ENCODE measurements at places on chromosomes 11 and 22. TPM values are rescaled to one million over a fixed set of nuclear protein-coding genes. Genes with fewer than 3 reads are reported as not detected.

The P2RY6 gene
- total RNA-seq, result not detected

The OR52A1 gene
- not detected for total RNA-seq

The AIFM3 gene
- total RNA-seq, result 0.30 TPM

The SGSM1 gene
- total RNA-seq, result not detected

The MRGPRX3 gene
- total RNA-seq, result not detected

The OR5D16 gene
- not detected for total RNA-seq

The HTR3B gene
- total RNA-seq, result not detected

The FGF3 gene
- total RNA-seq, result not detected

The MUC2 gene
- not detected for total RNA-seq

The DEFB131B gene
- not detected for total RNA-seq

The PPP6R3 gene
- total RNA-seq, result 134 TPM

The CALCB gene
- 0.90 TPM for total RNA-seq

The OR2AG1 gene
- not detected for total RNA-seq

The MS4A15 gene
- not detected for total RNA-seq

The C22orf31 gene
- total RNA-seq, result not detected

The LGALS12 gene
- 1.4 TPM for total RNA-seq

The THY1 gene
- total RNA-seq, result 37.3 TPM

The ART1 gene
- total RNA-seq, result not detected

The ANGPTL5 gene
- total RNA-seq, result not detected

The CACNA1I gene
- 0.09 TPM for total RNA-seq

The SART1 gene
- total RNA-seq, result 98.5 TPM

The PEX16 gene
- total RNA-seq, result 30.8 TPM
